ENCODE measurements at places on chromosomes 12 and 14. TPM values are rescaled to one million over a fixed set of nuclear protein-coding genes. Genes with fewer than 3 reads are reported as not detected.

- H3K36me3 ChIP-seq: no peaks in the 10 kb centered on the region
- DNase-seq: no peak
- no peaks in the 10 kb centered on the region for H3K4me1 ChIP-seq
- H3K27ac ChIP-seq: no peak overlapping the region
- H3K4me3 ChIP-seq: no peak overlapping the region
- H3K27me3 ChIP-seq: no peaks in the 10 kb centered on the region
Observed at GRCh38 chr14:20792556-20792955, 10.1 kb downstream of the RNASE1 start.

Gene AICDA
- 0.23 TPM for polyA plus RNA-seq

Gene SLCO1B3
- polyA plus RNA-seq: not detected

Gene ABCD2
- 11.7 TPM for polyA plus RNA-seq

Gene DIO3
- 0.36 TPM for polyA plus RNA-seq

Gene PRH2
- not detected for polyA plus RNA-seq

- H3K27me3 ChIP-seq: no peaks in the 10 kb centered on the region
- no peaks in the 10 kb centered on the region for H3K36me3 ChIP-seq
- DNase-seq: no peak
- H3K4me1 ChIP-seq: no peaks in the 10 kb centered on the region
Observed at GRCh38 chr14:32104803-32105202, 27.7 kb downstream of the ARHGAP5 start.

- peaks cover 36% of the 10 kb centered on the region for H3K4me1 ChIP-seq
- no peak overlapping the region for H3K27ac ChIP-seq
- H3K4me3 ChIP-seq: no peak overlapping the region
- DNase-seq: no peak
- no peaks in the 10 kb centered on the region for H3K36me3 ChIP-seq
- H3K27me3 ChIP-seq: peaks cover 98% of the 10 kb centered on the region
Observed at GRCh38 chr14:60508363-60508706, 611 bp upstream of the SIX6 start.

- no peak overlapping the region for H3K4me3 ChIP-seq
- H3K27ac ChIP-seq: no peak overlapping the region
- peaks cover 2% of the 10 kb centered on the region for H3K27me3 ChIP-seq
- no peaks in the 10 kb centered on the region for H3K36me3 ChIP-seq
- no peak for DNase-seq
Observed at GRCh38 chr14:105055334-105055733, 9.9 kb downstream of the GPR132 start.

DNA sequence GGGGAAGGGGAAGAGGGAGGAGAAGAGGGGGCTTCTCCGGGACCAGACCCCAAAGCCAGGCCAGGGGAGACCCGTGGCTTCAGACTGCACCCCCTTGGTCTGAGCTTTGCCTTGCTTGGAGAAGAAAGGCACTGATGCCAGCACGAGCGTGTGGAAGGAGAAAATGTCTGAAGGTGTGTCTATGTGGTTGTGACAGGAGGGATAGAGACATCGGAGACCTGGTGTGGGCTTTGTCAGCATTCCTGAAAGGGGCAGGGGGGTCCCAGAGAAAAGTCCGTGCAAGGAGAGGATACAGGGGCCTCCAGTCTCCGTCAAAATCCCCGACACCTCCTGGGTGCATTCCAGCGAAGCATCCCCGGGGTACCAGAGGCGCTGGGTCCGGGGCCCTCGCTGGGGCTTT is 139.0 kb upstream of the LHX5 start:
- no peak overlapping the region for H3K27ac ChIP-seq
- no peak for DNase-seq
- peaks cover 5% of the 10 kb centered on the region for H3K4me1 ChIP-seq
- H3K27me3 ChIP-seq: peaks cover 39% of the 10 kb centered on the region

- no peak overlapping the region for H3K4me3 ChIP-seq
- no peaks in the 10 kb centered on the region for H3K4me1 ChIP-seq
- no peak for DNase-seq
- peak overlapping the region; percentile 77 for H3K27ac ChIP-seq
- no peaks in the 10 kb centered on the region for H3K27me3 ChIP-seq
Observed at GRCh38 chr14:75267141-75267721, 11.4 kb upstream of the FOS start.

DNA sequence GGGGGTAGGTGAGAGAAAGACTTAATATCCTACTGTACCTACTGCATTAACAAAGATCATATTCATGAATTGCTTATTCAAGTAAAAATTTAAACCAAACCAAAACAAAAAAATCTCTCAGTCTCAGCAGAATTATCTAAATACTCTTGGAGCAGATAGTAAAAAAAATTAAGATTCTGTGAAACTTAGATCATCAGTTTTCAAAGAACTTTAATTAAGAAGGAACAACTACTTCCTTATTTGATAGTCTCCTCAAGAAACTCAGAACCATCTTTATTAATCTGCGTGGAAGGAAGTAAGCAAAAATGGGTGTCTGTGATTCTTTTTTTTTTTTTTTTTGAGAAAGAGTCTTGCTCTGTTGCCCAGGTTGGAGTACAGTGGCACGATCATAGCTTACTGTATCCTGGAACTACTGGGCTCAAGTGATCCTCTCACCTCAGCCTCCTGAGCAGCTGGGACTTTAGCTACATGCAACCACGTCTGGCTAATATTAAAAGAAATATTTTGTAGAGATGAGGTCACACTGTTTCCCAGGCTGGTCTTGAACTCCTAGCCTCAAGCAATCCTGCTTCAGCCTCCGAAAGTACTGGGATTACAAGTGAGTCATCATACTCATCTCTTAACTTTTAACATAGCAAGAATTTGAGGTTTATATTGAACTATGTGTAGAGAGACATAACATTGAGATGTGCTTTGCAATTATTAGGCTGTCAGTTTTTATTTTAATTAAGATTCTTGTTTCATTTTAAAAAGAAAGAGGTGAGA is 37.4 kb downstream of the GAS2L3 start:
- no peak overlapping the region for H3K4me3 ChIP-seq
- H3K27ac ChIP-seq: no peak overlapping the region
- H3K4me1 ChIP-seq: no peaks in the 10 kb centered on the region
- H3K36me3 ChIP-seq: peaks cover 7% of the 10 kb centered on the region
- DNase-seq: no peak
- no peaks in the 10 kb centered on the region for H3K27me3 ChIP-seq

Gene RALGAPA1
- polyA plus RNA-seq: 69.9 TPM

DNA sequence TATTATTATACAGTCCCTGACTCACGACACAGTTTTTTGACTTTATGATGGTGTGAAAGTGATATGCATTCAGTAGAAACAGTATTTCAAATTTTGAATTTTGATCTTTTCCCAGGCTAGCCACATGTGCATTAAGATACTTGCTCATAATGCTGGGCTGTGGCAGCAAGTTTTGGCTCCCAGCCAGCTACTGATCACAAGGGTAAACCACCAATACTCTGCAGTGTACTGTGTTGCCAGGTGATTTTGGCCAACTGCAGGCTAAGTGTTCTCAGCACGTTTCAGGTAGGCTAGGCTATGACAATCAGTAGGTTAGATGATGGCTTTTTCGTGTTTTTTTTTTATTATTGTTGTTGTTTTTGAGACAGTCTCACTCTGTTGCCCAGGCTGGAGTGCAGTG is 69.4 kb upstream of the ACTN1 start:
- H3K36me3 ChIP-seq: peaks cover 3% of the 10 kb centered on the region
- no peaks in the 10 kb centered on the region for H3K27me3 ChIP-seq
- no peak overlapping the region for H3K27ac ChIP-seq
- no peak overlapping the region for H3K4me3 ChIP-seq
- no peak for DNase-seq

DNA sequence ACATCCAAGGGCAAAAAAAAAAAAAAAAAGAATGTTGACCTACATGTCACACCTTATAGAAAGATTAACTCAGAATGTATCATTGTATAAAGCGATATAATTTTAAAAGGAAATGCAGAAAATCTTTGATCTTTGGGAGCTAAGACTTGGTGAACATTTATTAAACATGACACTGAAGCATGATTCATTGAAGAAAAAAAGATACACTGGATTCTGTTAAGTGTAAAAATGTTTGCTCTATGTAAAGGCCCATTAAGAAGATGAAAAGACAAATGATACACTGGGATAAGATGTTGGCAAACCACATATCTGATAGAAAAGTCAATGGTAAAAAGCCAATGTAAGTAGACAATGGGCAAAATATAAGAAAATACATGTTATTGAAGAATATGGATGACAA is 1131.0 kb downstream of the AACS start:
- no peaks in the 10 kb centered on the region for H3K36me3 ChIP-seq
- H3K4me3 ChIP-seq: no peak overlapping the region
- no peak overlapping the region for H3K27ac ChIP-seq

- no peak overlapping the region for H3K27ac ChIP-seq
- H3K4me1 ChIP-seq: no peaks in the 10 kb centered on the region
- DNase-seq: peak; percentile 20
- no peaks in the 10 kb centered on the region for H3K27me3 ChIP-seq
Observed at GRCh38 chr12:7638064-7638759, 27.5 kb downstream of the APOBEC1 start.

DNA sequence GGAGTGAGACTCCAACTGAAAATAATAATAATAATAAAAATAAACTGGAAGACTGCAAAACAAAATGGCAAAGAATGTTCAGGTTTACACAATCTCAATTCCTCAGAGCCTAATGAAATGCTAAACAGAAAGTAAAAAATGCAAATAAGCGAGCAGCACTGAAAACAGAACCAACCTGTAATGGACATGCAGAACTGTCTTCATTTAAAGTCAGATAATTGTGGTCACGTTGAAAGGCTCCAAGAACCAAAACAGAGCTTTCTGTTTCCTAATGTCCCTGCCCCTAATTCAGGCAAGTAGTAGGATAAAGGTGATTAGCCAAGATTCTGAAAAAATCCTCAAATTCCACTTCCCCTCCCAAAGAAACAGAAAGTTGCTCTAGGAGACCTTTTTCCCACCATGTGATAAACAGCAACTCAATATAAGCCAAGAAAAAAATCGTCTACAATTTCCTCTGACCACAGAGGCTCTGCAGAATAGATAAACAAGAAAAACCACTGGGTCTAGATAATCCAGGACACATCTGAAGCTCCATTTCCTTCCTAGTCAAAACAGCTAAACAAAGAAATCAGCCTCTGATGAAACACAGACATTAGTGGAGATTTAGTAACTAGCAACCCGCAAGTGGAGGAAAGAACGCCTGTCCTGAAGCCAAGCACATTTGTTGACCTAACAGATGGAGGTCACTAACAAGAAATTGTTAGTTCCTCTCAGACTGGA is 3.0 kb downstream of the MIS18BP1 start:
- peaks cover 12% of the 10 kb centered on the region for H3K4me1 ChIP-seq
- H3K27ac ChIP-seq: peak overlapping the region; percentile 26
- no peak overlapping the region for H3K4me3 ChIP-seq
- peak; percentile 13 for DNase-seq
- H3K36me3 ChIP-seq: no peaks in the 10 kb centered on the region

DNA sequence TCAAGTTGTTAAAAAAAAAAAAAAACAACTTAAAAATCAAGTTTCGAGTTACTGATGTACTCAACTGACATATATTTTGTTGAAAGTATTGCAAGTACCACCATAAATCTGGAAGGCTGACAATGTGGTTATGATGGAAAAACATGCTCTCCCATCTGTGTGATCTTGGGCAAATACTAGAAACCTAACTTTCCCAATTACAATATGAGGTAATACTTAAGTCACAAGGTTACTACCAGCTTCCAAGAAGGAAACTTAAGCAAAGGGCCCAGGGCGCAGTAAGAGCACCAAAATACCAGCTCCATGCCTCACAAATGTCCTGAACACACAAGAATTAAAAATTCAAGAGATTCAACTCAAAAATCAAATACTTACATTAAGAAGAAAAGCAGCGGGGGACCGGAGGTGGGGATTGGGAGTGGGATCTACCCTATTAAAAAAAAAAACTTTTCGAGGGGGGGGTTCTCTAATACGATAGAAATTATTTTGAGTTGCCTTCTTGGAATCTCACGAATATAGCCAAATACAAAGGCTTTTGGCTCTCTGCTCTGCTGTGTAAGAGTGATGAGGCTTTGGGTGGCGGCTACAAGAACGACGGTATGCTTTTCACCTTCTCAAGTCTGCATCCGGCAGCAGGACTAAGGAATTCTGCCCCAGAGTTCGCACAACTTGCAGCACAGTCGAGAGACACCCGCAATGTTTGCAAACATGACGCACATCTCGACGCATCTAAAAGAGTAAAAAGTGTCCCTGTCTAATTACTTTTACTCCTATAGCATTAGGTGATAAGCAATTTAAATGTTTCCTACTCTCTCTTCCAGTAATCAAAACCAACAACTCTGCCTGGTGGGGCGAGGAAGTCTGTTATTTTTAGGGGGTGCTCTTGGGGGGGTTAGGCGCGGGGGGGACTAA is 1.1 kb downstream of the SAV1 start:
- peak overlapping the region; percentile 77 for H3K4me3 ChIP-seq
- peak overlapping the region; percentile 95 for H3K27ac ChIP-seq
- peak; percentile 58 for DNase-seq
- no peaks in the 10 kb centered on the region for H3K36me3 ChIP-seq
- H3K27me3 ChIP-seq: no peaks in the 10 kb centered on the region

DNA sequence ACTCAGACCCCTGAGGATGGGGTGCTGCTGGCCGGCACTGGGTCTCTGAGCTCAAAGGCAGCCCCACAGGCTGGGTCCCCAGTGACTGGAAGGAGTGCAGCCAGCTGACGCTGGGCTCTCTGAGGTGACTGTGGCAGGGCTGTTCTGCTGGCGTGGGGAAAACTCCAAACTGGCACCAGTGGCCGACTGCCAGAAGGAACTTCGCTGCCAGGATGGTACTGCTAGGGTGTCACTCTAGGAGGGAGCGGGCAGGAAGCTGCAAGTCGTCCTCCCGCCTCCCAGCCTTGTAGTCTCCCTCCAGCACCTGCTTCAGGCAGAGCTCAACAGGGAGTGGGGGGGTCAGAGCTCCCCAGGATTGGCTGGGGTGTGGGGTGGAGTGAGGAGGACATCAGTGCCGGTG is 41.3 kb downstream of the CDC42BPB start:
- no peak overlapping the region for H3K4me3 ChIP-seq
- H3K36me3 ChIP-seq: peaks cover 20% of the 10 kb centered on the region
- DNase-seq: no peak
- H3K4me1 ChIP-seq: peaks cover 41% of the 10 kb centered on the region
- H3K27ac ChIP-seq: no peak overlapping the region

Gene KLHDC1
- polyA plus RNA-seq: 4.7 TPM

DNA sequence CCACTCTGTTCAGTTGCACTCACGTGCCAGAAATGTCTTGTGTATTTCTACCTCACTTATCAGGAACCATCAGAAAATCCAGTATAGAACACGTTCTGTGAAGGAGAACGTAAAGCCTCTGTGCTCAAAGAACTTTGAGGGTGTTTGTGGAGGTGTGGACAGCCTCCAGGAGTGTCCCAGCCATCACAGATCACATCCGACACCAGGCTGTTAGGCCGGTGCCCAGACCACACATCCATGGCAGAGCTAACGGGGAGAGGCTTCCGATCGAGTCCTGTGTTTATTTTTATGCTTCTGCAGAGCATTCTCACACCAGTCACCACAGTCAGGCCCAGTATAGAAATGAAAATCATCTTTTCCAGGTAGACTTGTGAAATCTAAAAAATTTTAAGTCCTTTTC is 53.6 kb downstream of the TPCN1 start:
- peaks cover 47% of the 10 kb centered on the region for H3K36me3 ChIP-seq
- H3K27ac ChIP-seq: no peak overlapping the region
- no peak for DNase-seq
- H3K4me3 ChIP-seq: no peak overlapping the region
- peaks cover 19% of the 10 kb centered on the region for H3K4me1 ChIP-seq
- no peaks in the 10 kb centered on the region for H3K27me3 ChIP-seq
